ENCODE measurements at places on chromosomes 11 and 22. TPM values are rescaled to one million over a fixed set of nuclear protein-coding genes. Genes with fewer than 3 reads are reported as not detected.

GRCh38 chr11:128239306-128239705 lies 348.1 kb downstream of the ETS1 start:
- no peak overlapping the region for H3K27ac ChIP-seq
- no peak overlapping the region for H3K4me3 ChIP-seq
- no peaks in the 10 kb centered on the region for H3K27me3 ChIP-seq
- peaks cover 5% of the 10 kb centered on the region for H3K4me1 ChIP-seq
- H3K36me3 ChIP-seq, result no peaks in the 10 kb centered on the region

- DNase-seq, result no peak
- no peak overlapping the region for H3K4me3 ChIP-seq
- H3K4me1 ChIP-seq, result peaks cover 28% of the 10 kb centered on the region
- H3K27ac ChIP-seq, result no peak overlapping the region
These were observed 34.9 kb downstream of the MN1 start for GRCh38 chr22:27766679-27767078.

OR4D10 gene
- not detected for total RNA-seq

MPEG1 gene
- 29.8 TPM for total RNA-seq

- no peaks in the 10 kb centered on the region for H3K4me1 ChIP-seq
- no peak for DNase-seq
- H3K4me3 ChIP-seq, result no peak overlapping the region
These were observed 168.1 kb downstream of the NXPE2 start for GRCh38 chr11:114846416-114846791.

DNA sequence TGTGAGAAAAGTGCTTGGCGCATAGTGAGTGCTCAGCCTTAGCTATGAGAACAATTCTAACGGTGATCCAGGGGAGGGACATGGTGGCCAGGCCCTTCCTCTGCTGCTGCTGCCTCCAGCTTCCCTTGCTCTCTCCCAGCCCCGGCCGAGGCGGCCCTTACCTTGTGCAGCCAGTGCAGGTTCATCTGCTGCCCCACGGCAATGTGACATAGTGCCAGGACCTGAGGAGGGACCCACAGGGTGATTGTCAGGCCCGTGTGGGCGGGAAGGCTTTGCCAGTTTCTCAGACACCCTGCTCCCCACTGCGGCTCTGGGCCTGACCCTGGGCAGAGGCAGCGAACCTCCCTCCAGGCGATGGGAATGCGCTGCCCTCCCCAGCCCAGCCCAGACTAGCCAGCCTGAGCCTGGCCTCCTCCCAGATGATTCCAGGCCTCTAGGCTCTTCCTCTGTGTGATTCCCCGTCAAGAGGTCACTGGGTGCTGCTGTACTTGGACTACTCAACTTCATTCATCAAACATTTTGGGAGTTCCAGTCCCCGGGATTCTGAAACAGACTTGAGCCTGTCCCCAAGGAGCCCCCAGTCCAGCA lies 23.7 kb upstream of the KLHL35 start:
- DNase-seq, result no peak
- no peak overlapping the region for H3K4me3 ChIP-seq
- H3K36me3 ChIP-seq, result no peaks in the 10 kb centered on the region

GRCh38 chr11:47437746-47438418 lies 11.1 kb downstream of the RAPSN start:
- no peaks in the 10 kb centered on the region for H3K36me3 ChIP-seq
- H3K4me1 ChIP-seq, result peaks cover 22% of the 10 kb centered on the region
- no peaks in the 10 kb centered on the region for H3K27me3 ChIP-seq
- DNase-seq, result no peak
- H3K27ac ChIP-seq, result no peak overlapping the region
- no peak overlapping the region for H3K4me3 ChIP-seq

SCGB2A2 gene
- total RNA-seq, result 3.7 TPM

- DNase-seq, result no peak
- H3K4me3 ChIP-seq, result no peak overlapping the region
- H3K27ac ChIP-seq, result no peak overlapping the region
These were observed 31.1 kb upstream of the GCAT start for GRCh38 chr22:37776639-37777005.

GPR83 gene
- total RNA-seq, result not detected

- H3K36me3 ChIP-seq, result no peaks in the 10 kb centered on the region
- H3K27ac ChIP-seq, result no peak overlapping the region
- no peaks in the 10 kb centered on the region for H3K27me3 ChIP-seq
These were observed 22.1 kb downstream of the HEPHL1 start for GRCh38 chr11:94043241-94043640.

TECTA gene
- 0.41 TPM for total RNA-seq

DNA sequence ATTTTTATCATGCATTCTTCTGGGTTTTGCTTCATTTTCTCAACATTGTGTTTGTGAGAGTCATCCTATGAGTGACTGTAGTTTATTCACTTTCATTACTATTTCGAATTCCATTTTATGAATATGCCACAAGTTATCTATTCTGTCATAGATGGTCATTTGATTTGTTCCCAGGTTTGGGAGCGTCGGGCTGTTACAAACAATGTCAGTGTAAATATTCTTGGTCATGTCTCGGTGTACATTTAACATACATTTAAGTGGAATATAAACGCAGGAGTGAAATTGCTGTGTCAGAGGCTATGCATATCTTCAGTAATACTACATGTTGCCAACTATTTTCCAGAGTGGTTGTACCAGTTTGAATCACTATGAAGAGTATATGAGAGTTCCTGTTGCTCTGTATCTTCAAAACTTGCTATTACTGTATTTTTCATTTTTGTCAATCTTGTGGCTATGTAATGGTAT lies 2.4 kb downstream of the TRIM44 start:
- no peaks in the 10 kb centered on the region for H3K27me3 ChIP-seq
- peaks cover 26% of the 10 kb centered on the region for H3K4me1 ChIP-seq
- no peak overlapping the region for H3K27ac ChIP-seq
- DNase-seq, result no peak
- H3K4me3 ChIP-seq, result peak overlapping the region; percentile 30

FLRT1 gene
- total RNA-seq, result 0.41 TPM

DNA sequence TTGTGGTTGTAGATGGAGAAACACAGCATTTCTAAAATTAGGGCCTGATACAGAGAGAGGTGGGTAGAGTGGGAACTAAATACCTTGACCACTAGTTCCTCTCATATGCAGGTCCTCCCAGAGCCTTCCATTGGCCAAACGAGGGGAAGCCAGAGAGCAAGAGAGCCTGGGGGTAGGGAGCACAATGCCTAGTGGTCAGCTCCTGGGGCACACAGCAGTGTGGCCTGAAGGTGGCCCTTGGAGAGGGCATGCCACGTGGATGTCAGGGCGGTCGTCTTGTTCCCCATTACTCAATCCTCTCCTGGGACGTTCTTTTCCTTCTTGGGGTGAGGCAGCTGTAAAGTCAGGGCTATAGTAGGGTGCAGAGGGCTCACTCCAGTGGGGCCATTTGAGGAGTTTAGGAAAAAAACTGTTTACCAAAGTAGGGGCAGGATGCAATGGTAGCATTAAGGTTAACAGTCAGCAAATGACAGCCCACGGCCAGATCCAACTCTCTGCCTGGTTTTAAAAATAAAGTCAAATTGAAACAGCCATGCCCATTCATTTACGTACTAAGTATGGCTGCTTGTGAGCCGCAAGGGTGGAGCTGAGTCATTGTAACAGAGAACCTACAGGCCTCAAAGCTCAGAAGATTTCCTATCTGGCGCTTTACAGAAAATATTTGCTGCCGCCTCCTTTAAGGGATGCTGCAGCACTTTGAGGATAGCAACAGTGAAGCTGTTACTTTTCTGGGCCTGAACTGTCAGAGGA lies 7.6 kb downstream of the MYO18B start:
- no peaks in the 10 kb centered on the region for H3K27me3 ChIP-seq
- no peak overlapping the region for H3K4me3 ChIP-seq
- no peaks in the 10 kb centered on the region for H3K36me3 ChIP-seq
- peak overlapping the region; percentile 30 for H3K27ac ChIP-seq
- no peak for DNase-seq
- peaks cover 13% of the 10 kb centered on the region for H3K4me1 ChIP-seq

- H3K27me3 ChIP-seq, result no peaks in the 10 kb centered on the region
- H3K4me3 ChIP-seq, result no peak overlapping the region
- H3K4me1 ChIP-seq, result peaks cover 17% of the 10 kb centered on the region
- no peak for DNase-seq
- no peaks in the 10 kb centered on the region for H3K36me3 ChIP-seq
- no peak overlapping the region for H3K27ac ChIP-seq
These were observed 44.0 kb downstream of the MRTFA start for GRCh38 chr22:40592352-40593113.

DNA sequence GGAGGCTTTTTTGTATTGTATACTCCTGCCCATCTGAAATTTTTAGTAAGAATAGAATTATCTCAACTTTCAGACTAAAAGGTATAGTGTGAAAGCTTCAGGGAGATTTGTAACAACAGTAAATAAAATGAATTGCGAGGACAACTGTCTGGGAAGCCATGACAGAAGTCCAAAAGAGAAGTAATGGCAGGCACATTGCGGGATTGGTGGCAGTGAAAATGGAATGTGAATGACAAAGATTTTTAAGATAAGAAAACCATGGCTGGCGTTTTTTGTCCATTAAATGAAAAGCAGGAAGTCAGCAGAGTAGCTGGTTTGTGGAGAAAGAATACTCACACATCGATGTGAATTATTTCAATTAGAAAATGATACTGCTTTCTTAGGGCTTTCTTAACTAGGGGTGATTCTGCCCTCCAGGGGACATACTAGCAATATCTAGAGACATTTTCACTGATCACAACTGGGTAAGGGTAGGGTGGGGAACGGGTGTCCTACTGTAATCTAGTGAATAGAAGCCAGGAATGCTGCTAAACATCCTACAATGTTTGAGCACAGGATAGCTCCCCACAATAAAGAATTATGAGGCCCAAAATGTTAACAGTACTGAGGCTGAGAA lies 1.6 kb downstream of the NPAT start:
- peaks cover 49% of the 10 kb centered on the region for H3K4me1 ChIP-seq
- no peak for DNase-seq
- H3K27me3 ChIP-seq, result no peaks in the 10 kb centered on the region
- no peaks in the 10 kb centered on the region for H3K36me3 ChIP-seq
- no peak overlapping the region for H3K27ac ChIP-seq
- H3K4me3 ChIP-seq, result peak overlapping the region; percentile 88

GRCh38 chr11:62179995-62180394 lies 10.0 kb upstream of the SCGB1D1 start:
- no peak for DNase-seq
- no peak overlapping the region for H3K4me3 ChIP-seq
- no peaks in the 10 kb centered on the region for H3K36me3 ChIP-seq
- H3K27me3 ChIP-seq, result no peaks in the 10 kb centered on the region

GRCh38 chr11:31821235-31821764 lies 10.2 kb upstream of the PAX6 start:
- H3K36me3 ChIP-seq, result no peaks in the 10 kb centered on the region
- H3K4me3 ChIP-seq, result no peak overlapping the region
- H3K27ac ChIP-seq, result no peak overlapping the region
- H3K4me1 ChIP-seq, result peaks cover 32% of the 10 kb centered on the region

- DNase-seq, result no peak
- no peaks in the 10 kb centered on the region for H3K36me3 ChIP-seq
- H3K4me1 ChIP-seq, result no peaks in the 10 kb centered on the region
- no peak overlapping the region for H3K4me3 ChIP-seq
These were observed 232.0 kb downstream of the BUD13 start for GRCh38 chr11:116540645-116541304.

LDLRAD3 gene
- 17.2 TPM for total RNA-seq

EIF4ENIF1 gene
- total RNA-seq, result 10.6 TPM
